Uterine smooth muscle cell (primary cell): ENCODE measurements at places on chromosomes 13 and 19. TPM values are rescaled to one million over a fixed set of nuclear protein-coding genes. Genes with fewer than 3 reads are reported as not detected.

The UTP14C gene
- total RNA-seq, result 14.8 and 20.6 TPM in 2 replicates

The C1QTNF9B gene
- 0.37 and 1.2 TPM in 2 replicates for total RNA-seq

The MBD3L2 gene
- total RNA-seq, result not detected in 2 replicates

The ELSPBP1 gene
- total RNA-seq, result not detected in 2 replicates

The OR7A5 gene
- total RNA-seq, result not detected in 2 replicates

The ZNF665 gene
- total RNA-seq, result 4.4 and 4.6 TPM in 2 replicates

The CEBPA gene
- 0.11 and 0.25 TPM in 2 replicates for total RNA-seq
